ENCODE measurements at places on chromosomes 13 and 19.

- no peak for DNase-seq
These were observed 11.8 kb downstream of the SH3GL1 start for GRCh38 chr19:4388337-4389063.

DNA sequence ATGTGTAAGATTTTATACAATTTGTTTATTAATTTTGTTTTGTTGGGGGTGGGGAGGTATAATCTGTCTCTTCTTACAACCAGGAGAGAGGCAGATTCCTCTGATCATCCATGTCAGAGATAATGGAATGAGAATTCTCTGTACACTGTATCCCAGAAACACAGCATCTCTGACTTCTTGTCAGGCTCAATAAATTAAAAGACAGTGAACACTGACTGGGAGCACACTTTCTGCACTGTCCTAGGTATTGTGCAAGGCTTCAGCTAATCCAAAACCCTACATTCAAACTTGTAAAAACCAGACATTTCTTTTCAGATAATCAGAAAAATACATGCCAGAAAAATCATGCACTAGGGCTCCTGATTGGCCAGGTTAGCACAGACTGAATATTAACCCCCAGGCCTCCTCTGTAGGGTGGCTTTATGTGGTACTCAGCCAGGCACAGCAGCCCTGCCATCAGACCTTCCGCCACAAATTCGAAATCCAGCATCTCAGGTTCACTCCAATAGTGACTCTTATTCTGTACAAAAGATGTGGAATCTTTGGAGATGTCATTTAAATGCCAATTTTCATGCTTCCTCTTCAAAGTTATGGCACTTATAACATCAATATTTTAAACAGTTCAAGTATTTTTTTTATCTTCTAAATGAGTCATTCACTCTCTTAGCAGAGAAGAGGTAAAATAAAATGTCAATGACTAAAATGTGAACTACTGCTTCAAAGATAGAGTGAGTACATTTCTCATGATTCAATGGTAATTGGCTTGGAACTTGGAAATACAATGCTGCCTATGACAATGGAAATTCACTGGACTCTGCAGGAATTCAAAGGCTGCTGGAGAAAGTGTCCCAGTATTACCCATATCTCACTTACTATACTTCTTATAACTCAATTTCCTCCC is 211.5 kb downstream of the KLF12 start:
- DNase-seq, result no peak

DNA sequence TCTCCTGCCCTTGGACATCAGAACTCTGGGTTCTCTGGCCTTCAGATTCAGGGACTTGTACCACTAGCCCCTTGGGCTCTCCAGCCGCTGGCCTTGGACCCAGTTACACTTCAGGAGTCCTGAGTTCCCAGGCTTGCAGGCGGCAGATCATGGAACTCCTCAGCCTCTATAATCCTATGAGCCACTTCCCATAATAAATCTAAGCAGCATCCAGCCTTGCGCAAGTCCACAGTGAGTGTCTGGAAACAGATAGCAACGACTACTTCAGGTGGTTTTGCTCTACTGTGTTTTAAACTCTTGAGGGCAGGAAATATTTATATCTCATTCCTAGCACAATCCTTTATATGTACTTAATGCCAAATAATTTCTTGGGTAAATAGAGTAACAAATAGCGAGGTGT is 92.3 kb downstream of the COL4A1 start:
- DNase-seq, result no peak

- no peak for DNase-seq
These were observed 23.2 kb downstream of the MICU2 start for GRCh38 chr13:21580736-21581135.

GRCh38 chr13:75870397-75870903 is 234.3 kb downstream of the LMO7 start:
- no peak for DNase-seq

DNA sequence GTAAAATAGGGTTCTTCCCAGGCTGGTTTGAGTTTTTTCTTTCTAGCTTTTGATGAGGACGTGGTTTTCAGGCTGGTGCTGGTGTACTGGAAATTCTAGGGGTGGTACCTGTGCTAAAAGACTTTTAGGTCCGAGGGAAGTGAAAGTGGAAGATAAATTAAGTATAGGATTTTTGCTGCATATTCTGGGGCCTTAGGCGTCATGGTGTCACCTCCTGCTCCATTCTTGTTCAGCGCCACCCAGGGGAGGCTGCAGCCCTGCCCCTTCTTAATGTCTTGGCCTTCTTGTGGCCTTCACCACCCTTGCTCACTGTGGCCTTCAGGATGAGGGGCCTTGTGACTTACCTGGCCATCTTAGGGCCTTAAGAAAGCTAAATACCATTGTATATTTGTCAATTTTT is 12.4 kb downstream of the ZNF552 start:
- DNase-seq, result no peak

- DNase-seq, result no peak
These were observed 21.2 kb downstream of the DNMT1 start for GRCh38 chr19:10173527-10173926.

DNA sequence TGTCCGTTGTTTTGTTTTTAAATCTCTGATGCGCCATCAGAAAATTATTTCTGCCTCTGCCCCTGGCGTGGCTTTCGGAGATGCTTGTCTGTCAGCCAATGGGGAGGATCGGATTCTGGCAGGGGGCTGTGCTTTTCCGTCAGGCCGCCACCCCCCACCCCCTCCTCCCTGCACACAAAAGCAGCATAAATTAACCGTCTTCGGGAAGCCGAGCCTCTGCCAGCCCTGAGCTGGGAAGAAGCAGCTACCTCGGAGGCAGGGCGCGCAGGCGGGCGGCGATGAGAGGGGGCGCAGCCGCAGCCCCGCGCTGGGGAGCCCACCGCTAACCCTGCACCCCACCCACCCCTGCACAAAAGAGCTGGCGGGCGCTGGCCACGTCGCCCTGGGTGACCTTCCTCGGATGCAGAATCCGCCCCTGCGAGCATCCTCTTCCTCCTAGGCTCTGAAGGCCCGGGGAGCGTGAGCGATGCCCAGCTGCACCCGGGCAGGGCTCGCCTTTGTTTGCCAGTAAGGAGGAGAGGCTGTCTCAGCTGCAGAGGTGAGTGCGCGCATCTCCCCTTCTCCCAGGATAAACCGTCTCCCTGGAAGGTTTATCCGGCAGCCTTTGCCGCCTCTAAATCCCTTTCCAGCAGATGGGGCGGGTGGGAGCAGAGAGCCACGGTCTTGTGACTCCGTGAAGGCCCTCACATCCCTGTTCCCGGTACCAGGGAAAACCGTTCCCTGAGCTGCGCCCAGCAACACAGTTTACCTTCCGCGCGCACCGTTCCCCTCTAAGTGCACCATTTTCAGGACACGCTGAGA is at the start of gene ATCAY:
ATCAY (plus strand) TSS at position 215 of the 801 bp plus-strand sequence. CDS start 5,083 bp downstream, outside the sequence.
- DNase-seq, result no peak

GRCh38 chr19:10285393-10285792 is 1.4 kb upstream of the ICAM4 start:
- no peak for DNase-seq

GRCh38 chr13:36673352-36673751 is 468 bp upstream of the SERTM1 start:
- DNase-seq, result no peak

DNA sequence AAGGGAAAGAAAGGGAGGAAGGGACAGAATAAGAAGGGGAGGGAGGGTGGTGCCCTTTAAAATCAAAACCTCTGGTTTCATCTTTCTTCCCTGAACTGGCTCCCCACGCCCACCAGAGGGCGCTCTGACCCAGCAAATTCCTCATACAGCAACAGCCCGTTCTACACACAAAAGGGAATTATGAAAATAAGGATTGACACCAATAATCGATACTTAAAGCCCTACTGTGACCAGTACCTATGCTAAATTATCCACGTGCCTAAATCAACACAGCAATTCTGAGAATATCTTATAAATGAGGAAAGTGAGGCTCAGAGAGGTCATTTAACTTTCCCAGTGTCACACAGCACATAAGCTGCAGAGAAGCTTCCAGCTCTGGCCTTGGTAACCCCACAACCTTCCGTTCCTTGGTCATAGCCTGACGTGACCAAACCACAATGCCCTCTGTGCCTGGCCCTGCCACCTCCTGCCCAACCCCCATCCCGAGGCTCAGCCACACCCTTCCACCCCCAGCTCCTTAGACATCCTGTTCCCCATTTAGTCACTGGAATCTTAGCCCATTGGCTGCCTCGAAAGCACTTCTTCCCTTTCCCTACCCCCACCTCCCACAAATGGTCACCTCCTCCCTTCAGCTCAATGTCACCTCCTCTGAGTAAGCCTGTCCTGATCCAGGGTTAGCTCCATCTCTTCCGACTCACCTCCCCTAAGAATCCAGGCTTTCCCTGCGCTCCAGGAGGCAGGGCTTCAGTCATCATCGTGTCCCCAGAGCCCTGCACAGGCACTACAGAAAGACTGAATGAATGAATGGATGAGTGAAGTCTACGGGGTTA is 34.2 kb upstream of the PNMA8B start:
- DNase-seq, result peak; percentile 12

- DNase-seq, result no peak
These were observed 5.4 kb upstream of the LRFN1 start for GRCh38 chr19:39325778-39326665.

DNA sequence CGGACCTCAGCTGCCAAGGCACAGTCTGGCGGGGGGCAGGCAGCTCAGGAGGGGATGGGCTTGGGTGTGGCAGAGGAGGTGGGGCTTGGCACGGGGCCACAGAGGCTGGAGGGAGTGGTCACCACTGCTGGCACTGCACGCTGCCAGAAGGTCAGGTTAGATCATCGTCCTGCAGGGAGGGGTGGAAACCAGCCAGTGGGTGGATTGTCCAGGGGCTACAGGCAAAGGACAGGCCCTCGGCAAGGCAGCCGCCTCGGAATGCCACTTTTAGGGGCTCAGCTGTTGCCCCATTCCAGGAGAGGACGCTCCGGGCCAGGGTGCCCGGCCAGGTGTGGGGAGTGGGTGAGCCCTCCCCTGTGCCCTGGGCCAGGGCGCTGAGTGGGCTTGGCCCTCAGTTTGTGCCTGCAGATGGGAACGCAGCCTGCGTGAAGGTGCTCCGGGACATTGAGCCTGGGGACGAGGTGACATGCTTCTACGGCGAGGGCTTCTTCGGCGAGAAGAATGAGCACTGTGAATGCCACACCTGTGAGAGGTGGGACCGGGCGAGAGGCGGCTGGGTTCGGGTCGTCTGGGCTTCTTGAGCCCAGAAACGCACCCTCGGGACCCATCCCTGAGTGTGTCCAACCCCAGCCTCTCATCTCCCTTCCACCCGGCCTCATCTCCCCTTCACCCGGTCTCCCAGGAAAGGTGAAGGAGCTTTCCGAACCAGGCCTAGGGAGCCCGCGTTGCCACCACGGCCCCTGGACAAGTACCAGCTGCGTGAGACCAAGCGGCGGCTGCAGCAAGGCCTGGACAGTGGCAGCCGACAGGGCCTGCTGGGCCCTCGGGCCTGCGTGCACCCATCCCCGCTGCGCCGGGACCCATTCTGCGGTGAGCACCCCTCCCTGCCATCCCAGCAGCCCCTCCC is 6.4 kb downstream of the KMT5C start:
- no peak for DNase-seq

Measured in fibroblast of skin of left biceps (primary cell).